Fibroblast of skin of right quadriceps (primary cell): ENCODE measurements at places on chromosomes 2 and 18.

DNA sequence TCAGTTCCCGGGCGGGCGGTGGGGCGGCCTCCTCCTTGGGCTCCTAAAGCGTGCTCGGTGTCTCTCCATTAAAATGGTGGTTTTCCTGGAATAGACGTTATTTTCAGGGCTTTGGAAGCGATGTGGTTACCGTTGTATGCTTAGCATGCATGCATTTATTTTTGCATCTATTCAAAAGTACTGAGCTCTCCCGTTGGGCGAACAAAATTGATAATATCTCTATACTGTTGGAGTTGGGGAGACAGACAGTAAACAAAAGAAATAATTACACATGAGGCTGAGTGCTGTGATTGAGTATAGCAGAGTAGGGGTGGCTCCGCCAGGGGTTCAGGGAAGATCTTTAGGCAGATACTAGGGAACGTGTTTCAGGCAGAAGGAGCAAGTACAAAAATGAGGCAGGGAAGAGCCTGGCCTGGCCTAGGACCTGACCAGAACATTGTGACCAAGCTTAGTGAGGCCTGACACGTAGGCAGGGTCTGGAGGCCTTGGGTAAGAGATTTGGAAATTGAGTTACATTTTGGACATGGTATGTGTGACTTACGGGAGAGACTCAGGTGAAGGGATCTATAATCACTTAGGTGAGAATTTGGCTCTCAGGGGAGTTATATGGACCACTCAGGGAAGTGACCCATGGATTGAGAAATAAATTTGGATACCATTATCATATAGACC, 674 bp downstream of the NCAPH start:
- no peak for DNase-seq

DNA sequence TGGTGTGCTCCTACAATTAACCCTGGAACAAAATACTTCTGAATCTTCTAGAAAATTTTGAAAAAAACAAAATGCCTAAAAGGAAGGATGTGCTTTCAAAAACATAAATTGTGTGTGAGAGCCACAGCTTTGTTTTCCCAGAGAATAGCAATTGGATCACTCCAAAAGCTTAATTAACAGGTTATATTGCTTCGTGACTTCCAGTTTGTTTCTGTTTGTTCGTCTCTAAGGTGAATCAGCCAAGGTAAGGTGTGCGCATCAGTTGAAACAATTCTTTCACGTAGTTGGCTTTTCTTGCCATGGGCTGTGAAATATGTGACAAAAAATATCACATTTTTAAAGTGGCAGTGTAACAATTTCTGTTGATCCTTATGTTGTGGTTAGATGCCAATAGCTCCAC, 90.3 kb upstream of the BARD1 start:
- no peak for DNase-seq

GRCh38 chr2:9811679-9812511, 31.4 kb upstream of the TAF1B start:
- no peak for DNase-seq

GRCh38 chr2:120367649-120368048, 21.7 kb downstream of the INHBB start:
- DNase-seq = peak; percentile 46

- DNase-seq = no peak
Measured at GRCh38 chr2:63066265-63066664, 15.6 kb downstream of the OTX1 start.

DNA sequence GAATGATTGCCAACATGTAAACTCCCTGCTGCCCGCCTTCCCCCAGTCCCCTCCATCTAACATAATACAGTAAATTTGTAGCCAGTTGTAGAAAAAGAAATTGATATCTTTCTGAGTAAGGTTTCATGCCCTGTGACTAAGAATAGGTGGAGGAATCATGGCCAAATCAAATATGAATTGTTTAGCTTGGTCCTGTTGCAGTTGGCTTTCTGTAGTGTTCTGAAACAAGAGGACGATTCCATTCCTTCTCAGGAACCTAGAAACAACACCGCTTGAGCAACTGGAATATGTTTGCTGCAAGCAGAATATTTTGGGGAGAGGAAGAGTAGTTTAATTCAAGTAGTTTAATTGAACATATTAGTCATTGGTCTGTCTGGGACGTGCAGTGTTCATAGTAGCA, 7.0 kb upstream of the DRC1 start:
- DNase-seq = no peak

- no peak for DNase-seq
Measured at GRCh38 chr2:148508878-148509287, 135.7 kb upstream of the EPC2 start.

- peak; percentile 60 for DNase-seq
Measured at GRCh38 chr2:168583710-168584521, 127.8 kb downstream of the CERS6 start.

- no peak for DNase-seq
Measured at GRCh38 chr2:173868406-173868805, 96.8 kb downstream of the SP3 start.

DNA sequence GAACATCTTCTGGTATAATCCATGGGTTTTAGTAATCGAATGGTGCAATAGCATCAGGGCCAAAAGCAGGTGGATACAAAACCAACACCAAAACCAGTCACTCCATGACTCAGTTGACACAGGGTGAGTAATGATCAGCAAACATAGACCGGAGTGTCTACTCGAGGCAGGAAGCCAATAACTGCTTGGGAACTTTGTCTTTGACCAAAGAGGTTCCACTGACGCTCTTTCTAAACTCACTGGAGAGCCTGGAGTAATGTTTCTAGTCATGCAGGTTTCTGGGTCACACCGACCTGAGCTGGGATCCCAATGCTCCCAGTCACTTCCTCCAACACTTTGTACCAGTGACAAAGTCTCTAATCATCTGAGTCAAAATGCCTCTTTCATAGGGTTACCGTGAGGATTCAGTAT, 30.9 kb downstream of the MREG start:
- DNase-seq = peak; percentile 50

GRCh38 chr2:84865181-84865783, 15.6 kb downstream of the TRABD2A start:
- DNase-seq = peak; percentile 43

- DNase-seq = peak; percentile 42
Measured at GRCh38 chr2:119223521-119224390, at the start of gene STEAP3. Gene STEAP3 (plus strand): TSS chr2:119223834. CDS start chr2:119231013, 7,179 bp downstream.

DNA sequence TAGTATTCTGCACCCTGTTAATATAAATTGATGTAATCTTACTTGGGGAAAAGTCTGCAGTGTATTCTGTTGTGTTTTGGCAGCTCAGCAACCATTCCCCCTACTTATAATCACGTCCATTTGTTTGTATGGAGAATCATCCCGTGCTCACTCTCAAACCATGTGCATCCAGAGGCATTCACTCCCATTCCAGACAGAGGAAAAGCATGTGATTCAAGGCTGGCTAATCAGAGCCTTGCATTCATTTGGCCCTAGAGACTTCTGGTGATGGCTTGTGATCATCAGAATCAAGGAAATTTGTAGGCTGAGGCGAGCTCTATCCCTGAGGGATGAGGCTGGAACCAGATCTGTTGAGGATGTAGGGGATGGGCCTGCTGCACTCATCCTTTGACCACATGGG, 5.1 kb upstream of the WIPF1 start:
- no peak for DNase-seq

- DNase-seq = no peak
Measured at GRCh38 chr2:30522421-30522820, 75.4 kb downstream of the LCLAT1 start.

DNA sequence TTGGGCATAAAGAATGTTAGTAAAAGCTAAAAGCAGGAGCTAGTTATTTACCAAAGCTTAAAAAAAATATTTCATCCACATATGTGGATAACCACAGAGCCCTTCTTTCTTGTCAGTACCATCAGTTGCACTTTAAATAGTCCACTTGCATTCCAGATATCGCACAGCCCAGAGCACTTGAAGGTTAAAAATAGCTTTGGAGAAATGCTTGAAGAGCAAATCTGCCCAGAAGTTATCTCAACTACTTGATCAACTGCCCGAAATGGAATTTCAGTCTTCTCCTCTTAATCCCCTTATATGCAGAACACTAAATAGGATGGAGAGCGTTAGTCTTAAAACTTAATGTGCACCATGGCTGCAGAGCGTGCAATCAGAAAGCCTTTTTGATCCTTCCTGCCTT, 148.3 kb downstream of the PLEKHA3 start:
- no peak for DNase-seq

DNA sequence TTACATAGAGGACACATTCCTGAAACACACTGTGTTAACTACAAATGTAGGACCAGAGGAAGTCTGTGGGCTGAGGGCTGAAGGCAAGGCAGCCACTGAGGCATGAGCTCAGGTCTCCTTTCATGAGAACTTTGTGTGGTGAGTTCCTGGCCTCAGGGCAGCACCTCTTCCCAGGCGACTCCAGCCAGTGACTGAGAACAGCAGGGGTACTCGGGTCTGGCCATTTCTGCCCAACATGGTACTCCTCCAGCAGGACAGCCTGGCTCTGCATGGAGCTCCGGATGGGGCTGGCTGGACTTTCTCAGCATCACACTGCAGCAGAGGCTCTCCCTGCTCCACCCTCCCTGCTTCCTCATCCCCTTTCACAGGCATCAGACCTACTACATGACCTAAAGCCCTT, 125.5 kb upstream of the SPATS2L start:
- DNase-seq = no peak

- peak; percentile 26 for DNase-seq
Measured at GRCh38 chr18:13726972-13727331, 479 bp downstream of the RNMT start.

DNA sequence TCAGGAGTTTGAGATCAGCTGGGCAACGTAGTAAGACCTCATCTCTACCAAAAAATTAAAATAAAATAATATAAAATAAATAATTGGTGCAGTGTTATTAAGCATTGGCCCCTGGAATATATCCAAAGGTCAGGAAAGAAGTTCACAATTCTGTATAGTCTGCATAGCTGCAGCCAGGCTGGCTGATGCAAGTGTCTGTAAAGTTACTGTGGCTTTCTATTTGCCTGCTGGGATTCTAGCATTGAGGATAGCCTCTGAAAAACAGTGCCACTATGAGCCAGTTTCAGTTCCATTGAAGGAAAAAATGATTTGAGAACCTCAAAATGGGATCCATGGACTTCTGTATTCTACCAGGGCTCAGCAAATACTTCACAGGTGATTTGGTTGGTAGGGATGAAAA, 208.6 kb downstream of the PARD3B start:
- DNase-seq = peak; percentile 63
